ENCODE measurements at places on chromosomes 7 and 10.

DNA sequence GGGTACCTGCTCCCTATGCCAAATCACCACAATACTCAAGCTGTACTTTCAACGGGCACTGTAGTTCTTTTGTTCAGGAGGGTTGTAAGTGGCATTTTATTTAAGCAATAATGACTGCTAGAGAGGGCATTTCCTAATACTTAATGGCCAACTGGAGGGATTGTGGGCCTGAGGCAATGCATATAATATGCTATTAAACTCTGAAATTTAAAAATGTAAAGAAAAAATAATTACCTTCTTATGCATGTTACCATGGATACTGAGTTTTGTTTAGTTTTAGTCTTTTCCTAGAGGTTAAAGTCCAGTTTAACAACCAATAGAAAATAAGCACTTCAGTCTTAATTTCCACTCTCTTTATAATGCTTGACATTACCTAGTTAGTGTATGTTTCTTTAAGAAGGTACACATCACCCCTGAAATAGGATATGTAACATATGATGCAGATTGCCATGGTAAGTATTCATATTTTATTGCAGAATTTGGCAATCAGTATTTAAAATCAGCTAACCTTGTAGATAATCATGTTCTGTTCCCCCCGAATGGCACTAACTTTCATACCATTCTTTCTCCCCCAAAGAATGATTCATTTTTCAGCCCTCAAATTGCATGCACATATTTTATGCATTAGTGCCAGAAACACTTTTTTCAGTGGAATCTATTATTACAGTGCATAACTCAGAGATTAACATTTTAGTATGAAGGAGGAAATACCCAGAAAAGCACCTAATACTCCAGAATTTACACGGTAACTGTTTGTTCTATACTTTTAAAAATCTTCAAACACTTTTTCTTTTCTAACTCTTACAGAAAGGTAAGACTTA lies 90.3 kb upstream of the ZNF438 start:
- peak; percentile 24 for DNase-seq

DNA sequence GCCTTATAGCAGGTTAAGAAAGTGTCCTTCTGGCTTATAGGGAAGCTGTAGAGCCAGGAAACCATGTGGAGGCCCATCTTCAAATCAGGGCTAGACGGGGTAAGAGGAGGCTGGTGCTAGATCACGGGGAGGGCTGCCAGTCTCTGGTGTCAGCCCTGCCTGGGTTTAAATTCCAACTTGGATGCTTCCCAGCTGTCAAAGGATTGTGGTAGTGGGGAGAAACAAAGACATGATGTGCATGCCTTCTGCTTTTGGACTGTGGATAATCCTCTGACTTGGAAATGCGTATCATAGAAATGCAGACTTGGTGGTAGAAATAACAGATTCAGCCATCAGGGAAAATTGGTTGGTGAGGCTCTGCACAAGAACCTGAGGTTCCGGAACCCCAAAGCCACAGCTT lies 325.6 kb downstream of the PHTF2 start:
- DNase-seq, result no peak

DNA sequence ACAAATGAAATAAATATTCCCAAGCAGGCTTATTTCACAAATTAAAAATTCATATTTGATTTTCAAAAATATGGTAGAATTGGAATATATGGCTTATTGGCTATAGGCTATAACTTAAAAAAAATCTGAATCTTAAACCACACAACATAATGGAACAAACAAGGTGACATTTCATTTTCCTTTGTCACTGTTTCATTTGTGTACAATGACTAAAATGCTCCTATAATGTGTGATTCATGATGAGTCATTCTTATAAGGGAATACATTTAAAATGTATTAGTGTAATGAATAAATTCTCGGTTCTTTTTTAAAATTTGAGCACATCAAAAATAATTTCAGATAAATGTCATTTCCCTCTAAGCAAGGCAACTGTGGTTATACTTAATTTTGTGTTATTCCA lies 148.0 kb upstream of the ANK3 start:
- peak; percentile 20 for DNase-seq

DNA sequence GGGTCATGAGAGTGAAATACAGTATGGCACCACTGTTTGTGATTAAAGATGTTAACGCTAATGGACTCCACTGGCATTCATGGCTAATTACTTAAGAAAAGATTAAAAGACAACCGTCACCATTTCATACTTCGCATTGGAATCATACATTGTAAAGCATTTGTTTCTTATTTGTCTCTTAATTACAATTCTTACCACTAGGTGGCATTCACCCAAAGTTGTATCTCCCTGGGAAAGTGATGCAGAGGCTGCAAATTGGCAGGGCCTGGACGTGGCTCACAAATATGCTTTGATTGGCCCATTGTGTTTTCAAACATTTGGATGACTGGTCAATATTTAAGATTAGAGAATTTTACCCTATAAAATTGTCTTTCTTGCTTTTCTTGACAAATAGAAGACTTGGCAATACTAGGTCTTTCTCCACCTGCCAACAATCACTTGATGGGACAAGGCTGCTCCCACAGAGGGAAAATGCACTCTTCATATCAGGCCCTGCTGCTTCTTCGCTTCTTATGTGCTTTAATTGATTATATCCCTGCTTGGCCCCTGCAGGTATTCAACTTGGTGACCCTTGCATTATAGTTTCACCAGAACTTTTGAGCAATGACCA lies 72.1 kb upstream of the STARD3NL start:
- peak; percentile 78 for DNase-seq

- DNase-seq, result no peak
Observed at GRCh38 chr10:116891208-116891607, 41.9 kb downstream of the ENO4 start.

DNA sequence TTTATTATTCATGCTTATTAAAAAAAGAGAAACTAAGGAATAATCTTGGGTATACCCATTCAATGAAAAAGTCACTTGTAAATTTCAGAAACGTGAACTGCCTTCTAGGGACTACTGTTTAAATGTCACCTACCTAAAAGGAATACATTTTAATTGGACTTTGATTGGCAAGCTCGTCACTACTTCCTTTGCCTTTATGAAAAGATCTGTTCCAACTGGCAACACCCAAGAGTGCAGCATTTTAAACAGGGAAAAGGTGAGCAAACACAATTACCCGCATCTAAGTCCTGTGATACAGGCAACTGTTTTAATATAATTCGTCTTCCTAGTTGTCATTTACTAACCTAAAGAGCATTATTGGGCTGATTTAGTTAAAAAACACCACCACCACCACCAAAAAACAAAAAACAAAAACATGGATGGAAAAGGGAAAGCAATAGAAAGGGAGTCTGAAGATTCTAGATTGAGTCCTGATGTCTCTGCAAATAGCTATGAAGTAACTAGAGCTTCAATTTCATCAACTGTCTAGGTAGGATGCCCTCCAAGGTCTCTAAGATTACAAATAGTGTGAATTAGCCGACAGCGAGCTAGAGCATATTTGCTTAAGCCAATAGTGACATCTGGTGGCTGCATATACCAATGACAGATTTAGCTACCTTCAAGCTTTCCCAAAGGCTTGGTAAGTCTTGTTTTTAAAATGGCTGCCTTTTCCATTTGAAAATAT lies 33.8 kb upstream of the ICA1 start:
- DNase-seq, result peak; percentile 96

- DNase-seq, result no peak
Observed at GRCh38 chr10:6053816-6054631, 8.1 kb downstream of the IL2RA start.

DNA sequence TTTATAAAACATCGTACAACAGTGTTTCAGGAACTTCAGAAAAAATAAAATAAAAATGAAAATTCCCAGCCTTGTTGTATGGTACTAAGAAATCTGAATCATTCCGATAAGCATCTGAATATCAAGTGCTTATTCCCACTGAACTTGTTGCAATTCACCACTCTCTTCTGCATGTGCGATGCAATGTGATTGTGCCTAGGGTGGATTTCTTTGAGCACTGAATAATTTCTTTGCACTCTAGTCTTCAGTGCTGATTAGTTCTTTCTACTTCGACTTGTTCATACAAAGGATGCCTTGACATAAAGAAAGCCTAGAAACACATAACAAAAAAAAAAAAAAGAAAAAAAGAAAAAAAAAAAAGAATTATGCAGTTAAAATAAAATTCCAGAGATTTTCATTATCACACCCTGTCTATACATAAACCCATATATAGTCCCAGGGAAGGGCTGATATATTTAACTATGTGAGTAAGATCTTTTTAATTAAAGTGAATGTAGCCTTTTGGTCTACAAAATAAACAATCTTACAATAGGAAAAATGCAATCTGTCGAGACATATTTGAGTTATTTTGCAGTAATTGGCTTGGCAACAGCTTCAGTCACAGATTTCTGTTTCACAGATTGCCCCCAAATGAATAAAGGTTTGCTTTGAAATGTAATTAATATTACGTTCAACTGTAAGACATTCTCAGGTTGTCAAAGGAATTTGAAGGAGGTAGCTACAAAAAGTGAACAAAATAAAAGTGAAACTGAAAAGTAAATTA lies 1118.9 kb upstream of the CELF2 start:
- no peak for DNase-seq
